ENCODE measurements at places on chromosomes 2 and 18.

GRCh38 chr18:22277758-22278157, 108.4 kb downstream of the GATA6 start:
- no peak for DNase-seq

- no peak for DNase-seq
These were observed 63.2 kb downstream of the ZEB2 start for GRCh38 chr2:144456680-144457079.

GRCh38 chr2:9685637-9686036, 54.8 kb upstream of the YWHAQ start:
- no peak for DNase-seq

- DNase-seq = no peak
These were observed 1.8 kb downstream of the MEMO1 start for GRCh38 chr2:32008805-32009515.

DNA sequence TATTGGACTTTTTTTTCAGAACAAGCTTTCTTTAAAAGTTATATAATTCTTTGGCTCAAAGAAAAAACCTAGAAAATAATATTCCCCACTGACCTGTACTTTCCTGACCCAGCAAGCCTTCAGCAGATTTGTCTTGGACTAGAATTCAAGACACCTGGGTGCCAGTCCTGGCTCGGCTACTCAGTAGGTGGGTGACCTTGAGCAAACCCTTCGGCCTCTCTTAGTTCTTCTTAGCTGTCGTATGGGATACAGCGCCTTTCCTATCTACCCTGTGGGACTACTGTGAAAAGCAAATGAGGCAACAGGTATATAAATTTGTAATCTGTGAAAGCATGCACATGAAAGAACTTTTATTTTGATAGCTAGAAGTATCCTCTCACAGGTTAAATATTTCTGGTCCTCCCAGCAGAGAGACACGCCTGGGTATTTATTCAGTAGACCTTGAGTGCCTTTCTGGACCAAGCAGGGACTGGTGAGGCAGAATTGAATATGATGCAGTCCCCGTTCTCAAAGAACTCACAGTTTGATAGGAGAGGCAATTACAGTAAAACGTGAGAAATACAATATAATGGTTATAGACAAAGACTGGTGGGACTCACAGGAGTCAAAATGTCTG, 69.4 kb upstream of the EPAS1 start:
- no peak for DNase-seq

DNA sequence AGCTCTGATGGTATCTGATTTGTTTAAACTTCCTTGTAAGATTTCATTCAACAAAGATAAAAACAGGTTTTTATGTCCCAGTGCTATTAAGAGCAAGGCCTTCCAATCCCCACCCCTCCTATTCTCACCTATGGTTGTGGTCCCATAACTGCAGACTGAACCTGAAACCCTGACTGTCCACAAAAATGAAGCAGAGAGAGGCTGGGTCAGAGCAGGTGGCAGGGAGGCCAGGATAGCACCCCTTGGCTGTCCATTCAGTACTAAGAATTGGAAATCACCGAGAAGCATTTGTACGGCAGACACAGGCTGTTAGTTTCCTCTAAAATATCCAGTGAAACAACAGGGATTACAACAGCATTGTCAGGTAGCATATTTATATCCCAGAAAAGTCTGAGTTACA, 37.3 kb upstream of the FMNL2 start:
- no peak for DNase-seq

GRCh38 chr2:236889791-236890704, 195.6 kb upstream of the COPS8 start:
- no peak for DNase-seq

DNA sequence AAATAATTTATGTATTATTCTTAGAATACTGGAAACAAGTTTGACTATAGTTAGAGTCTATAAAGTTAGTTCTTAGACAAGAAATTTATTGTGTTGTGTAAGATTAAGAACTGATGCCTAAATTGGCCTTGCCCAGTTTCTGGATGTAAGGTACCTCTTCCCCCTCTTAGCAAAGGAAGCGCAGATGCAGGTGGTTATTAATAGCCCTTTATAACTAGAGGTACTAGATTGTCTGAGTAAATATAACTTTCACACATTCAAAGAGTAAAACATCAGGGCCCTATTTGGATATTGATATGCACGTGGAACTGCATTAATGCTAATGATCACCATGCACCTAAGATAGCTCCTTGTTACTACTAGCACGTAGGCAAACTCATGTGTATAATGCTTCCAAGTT, 100.7 kb downstream of the ZEB2 start:
- no peak for DNase-seq

DNA sequence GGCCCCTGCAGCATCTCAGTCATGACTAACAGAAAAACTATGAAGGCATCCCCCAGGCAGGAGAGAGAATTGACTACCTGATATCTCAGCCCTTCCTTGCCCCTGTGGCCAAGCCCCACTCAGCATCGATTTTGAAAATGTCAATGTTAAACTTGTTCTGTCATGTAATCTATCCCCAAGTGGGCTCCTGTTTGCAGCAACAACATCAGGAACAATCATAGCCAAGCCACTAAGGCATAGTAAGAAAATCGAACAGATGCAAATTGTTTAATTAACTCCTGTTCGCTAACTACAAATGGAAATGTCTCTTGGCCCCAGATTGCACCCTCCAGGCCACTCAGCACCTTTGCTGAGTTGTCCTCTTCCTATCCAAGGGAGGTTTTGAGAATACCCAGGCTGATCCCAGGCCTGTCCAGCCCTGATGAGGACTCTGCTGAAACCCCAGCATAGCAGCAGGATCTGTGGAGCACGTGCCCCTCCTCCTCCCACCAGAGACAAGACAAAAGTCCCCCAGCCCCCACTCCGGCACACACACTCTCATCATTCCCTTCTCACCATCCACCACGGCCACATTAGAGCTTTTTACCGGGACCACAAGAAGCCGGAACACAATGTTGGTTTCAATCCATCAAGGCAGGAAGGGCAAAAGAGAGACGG, 150.1 kb downstream of the TNS1 start:
- DNase-seq = no peak

DNA sequence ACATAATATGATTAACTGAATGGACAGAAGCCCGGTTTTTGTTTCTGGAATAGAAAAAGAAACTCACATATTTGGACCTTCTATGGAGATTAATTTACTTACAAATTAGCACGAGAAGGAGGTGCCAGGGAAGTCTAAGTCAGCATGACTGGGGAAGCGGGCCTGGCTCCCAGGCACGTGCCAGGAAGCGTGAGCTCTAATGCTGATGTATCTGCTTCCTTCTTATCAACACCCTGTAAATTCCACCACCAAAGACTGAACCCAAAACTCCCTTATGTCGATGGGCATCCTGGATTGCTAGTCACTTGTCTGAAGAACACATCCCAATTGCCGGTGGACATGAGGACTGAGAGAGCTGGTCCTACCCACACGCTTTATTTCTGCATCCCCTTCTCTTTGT, 134.5 kb downstream of the GALNT14 start:
- DNase-seq = no peak

DNA sequence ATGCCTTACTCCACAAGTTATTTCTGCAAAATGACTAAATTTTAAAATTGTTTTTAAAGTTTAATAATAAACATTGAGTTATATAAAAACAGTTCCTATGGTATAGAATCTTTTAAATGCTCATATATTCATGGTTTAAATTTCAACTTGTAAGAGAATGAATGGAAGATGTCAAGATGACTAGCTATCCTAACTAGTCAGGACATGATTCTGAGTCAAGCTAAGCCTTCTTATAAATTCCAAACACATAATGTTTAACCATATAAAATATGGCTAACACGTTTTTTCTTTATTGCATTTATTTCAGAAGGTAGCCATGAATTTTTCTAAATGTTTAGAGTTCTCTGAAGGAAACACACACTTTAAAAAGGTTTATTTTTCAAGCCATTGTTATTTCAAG, 320.4 kb downstream of the CBLN2 start:
- DNase-seq = no peak

DNA sequence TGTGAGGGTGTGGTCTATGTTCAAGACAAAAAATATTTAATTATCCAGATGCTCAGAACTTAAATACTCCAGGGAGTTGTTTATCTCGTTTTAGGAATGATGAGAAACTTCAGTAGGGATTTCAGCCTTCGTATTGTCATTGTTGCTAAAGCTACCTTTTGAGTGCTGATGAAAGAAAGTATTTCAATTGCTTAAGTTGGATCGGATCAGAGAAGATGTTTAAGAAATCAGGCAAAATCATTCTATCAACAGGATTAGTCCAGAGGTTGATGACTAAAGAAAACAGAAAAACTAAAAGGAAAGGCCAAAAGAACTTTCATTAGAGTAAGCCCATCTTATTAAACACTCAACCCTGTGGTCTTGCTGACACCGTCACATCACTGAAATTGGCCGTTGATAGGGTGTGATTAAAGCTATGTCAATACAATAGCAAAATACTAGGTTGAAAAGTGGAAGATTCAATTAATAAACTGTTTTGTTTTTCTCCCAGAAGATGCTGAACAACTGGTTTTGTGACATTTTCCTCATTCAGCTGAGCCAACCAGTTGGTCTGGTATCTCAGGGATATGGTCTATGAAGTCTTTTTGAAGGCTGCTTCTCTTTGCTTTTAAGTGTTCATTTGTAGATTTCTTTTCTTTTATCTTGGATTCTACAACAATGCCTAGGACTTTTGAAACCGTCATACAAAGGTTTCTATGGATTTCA, 551.7 kb downstream of the SLC4A3 start:
- no peak for DNase-seq
